ENCODE measurements at places on chromosomes 1 and 21. TPM values are rescaled to one million over a fixed set of nuclear protein-coding genes. Genes with fewer than 3 reads are reported as not detected.

Gene FMO2
- total RNA-seq = not detected

Gene HES3
- total RNA-seq = not detected

Gene PRAMEF12
- total RNA-seq = not detected

Gene MOB3C
- total RNA-seq = 21.4 TPM

Gene NBPF10
- total RNA-seq = 2.8 TPM
